ENCODE measurements at places on chromosomes 13 and 19.

DNA sequence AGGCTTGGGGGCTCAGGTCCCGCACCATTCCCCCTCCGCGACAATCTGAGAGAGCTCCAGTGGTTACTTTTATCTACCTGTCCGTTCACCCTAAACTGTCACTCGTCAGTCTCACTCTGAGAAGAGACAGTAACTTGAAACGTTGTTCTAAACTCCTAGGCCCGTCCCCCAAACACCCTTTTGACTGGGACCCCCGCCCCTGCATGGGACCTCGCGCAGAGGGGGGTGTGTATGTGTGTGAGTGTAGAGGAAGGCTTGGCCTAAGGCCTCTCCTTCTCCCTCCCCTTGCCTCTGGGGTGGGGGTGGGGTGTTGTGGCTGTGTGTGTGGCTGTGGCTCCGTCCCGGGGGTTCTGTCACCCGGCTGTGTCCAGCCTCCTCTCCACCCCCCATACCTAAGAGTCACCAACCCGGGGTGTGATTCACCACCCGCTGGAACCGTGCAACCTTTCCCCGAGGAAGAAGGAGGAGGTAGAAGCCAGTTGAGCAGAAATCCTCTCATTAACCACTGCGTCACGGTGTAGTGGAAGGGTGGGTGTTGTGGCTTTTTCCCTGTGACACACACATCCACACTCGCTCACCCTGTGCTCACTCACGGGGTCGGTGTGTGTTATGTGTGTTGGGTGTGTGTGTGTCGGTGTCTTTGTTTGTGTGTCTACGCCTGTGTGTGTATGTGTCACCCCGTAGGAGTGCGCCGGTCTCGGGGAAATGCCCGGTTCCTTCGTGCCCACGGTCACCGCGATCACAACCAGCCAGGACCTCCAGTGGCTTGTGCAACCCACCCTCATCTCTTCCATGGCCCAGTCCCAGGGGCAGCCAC, 2.4 kb downstream of the FOSB start:
- DNase-seq = peak; percentile 72

- DNase-seq = no peak
Observed at GRCh38 chr19:996051-996838, 4.0 kb upstream of the GRIN3B start.

GRCh38 chr13:113792236-113792770, 33.3 kb downstream of the TMEM255B start:
- no peak for DNase-seq

DNA sequence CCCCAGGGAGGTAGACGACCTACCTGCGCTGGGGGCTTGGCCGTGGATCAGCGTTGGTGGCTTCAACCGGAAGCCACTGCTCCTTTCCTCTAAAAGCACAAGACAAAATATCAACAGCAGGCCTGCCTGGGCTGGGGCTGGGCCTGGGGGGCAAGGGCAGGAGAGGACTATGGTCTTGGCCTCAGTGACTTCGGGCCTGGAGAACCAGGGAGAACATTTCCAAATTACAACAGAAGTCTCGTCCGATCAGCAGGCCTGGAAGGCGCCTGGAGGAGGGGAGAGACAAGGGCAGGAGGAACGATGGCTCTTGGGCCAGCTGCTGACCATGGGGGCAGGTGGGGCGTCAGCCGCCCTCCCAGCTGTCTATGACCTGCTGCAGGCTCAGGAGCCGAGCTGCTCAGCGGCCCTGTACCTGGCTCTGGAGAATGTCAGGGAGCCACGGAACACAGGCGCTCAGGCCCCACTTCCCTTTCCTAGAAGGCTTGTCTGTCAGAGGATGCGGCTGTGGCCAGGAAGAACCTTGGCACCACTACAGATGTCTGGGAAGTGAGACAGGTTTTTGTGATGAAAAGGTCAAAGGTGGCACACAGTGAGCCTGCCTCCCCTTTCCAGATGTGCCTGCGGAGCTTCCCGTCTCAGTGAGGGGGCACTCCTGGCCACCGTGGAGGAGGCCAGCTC, 19.5 kb downstream of the CAPS start:
- no peak for DNase-seq

All from muscle of leg (tissue), 16 donors.